ENCODE measurements at places on chromosomes 6 and 20.

DNA sequence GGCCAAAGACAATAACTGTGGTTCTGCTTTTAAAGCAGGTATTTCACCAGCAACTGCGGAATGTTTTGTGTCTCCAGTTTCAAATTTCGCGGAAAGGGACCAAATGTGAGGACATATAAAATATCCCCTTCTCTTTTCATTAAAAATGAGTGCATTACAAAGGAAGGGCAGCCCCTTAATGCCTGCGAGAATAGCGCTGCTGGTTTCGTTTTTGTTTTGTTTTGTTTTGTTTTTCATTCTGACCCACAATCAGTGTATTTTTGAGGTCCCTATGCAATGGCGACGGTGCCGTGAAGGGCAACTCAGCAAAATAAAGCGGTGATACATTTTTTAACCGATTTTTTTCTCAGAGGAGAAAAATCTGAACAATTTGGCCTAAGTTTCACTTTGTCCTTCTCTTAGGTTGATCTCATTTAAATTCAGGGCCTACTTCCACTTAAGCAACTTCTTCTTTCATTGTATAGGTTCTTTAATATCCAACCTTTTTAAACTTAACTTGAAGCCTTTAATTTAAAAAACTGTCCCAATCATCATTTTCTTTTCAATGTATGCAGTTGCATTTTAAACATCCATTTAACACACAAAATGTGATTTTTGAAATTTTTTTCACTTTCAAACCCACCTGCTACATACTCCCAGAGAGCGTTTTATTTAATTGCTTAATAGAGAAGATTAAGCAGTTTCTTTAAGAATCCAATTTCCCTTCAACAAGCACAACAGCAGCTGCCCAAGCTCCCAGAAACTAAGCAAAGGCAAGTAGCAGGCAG, 2.9 kb upstream of the HIVEP2 start:
- DNase-seq = no peak

DNA sequence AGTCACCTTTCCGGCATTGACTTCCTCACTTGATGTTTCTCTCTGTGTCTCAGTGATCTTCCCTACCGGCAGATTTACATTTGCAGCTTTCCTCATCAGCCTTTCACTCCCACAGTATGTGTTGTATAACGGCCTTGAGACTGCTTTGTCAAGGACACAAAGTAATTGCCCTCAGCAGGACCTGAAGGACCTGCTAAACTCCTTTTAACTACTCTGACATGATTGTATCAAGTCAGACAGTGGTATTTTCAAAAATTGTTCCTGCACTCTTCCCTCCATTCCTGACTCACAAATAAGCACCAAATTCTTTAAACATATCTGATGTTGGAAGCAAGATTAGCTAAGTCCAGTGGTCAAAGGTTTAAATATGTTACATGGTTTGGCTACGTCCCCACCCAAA, 62.4 kb downstream of the PDE10A start:
- DNase-seq = no peak

DNA sequence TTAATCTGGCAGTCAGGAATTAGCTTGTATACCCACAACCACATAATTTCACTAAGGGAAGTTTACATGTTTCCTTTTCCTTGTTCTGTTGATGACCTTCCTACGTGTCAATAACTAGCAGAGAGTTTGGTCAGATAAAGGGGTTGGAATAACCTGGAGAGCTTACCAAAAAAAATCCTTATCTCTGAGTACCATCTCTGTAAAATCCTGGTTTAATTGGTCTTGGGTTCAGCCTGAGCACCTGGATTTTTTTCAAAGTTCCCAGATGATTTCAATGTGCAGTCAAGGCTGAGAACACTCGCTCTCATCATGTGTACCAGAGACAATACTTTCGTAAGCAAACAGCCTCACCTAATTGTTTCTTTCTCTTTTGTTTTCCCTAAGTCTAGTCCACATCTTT, 483.8 kb upstream of the FLRT3 start:
- no peak for DNase-seq

- no peak for DNase-seq
Measured at GRCh38 chr6:112800439-112800838, 453.3 kb downstream of the RFPL4B start.

GRCh38 chr20:43397147-43397546, 60.5 kb upstream of the SRSF6 start:
- no peak for DNase-seq

DNA sequence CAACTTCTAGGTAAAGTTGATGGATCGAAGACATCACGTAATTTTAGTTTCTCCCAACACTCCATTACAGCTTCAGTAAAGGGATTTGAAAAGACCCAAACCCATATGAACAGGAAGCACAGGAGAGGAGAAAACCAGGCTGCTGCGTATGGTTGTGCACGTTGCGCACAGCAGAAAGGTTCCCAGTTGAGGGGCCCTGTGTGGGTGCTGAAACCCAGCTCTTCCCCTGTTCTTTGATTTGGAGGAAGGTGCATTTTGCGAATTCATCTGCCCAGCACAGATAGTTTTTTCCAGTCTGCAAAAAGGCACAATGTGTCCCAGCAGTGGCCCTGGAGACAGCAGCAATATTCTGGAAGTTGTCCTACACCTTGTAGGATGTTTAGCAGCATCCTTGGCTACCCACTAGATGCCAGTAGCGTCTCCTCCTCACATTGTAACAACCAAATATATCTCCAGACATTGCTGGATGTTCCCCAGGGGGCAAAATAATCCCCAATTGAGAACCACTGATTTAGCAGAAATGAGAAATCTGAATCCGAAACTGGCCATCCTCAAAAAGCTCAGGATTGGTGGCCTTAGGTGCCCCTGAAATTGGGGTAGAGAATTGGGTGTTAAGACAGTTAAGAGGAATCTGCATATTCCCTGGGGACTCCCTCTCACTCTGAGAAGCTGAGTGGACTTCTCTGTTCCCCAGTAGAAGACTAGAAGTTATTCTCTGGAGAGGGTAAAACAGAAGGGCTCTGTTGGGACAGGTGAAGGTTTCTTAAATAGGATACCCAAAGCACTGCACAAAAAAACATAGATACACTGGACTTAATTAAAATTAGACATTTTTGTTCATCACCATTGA, 12.2 kb downstream of the SUN5 start:
- no peak for DNase-seq

- no peak for DNase-seq
Measured at GRCh38 chr6:92043777-92044176, 1375.6 kb downstream of the EPHA7 start.

Measured in AG04450 (cell line).